ENCODE measurements at places on chromosomes 12 and 14.

DNA sequence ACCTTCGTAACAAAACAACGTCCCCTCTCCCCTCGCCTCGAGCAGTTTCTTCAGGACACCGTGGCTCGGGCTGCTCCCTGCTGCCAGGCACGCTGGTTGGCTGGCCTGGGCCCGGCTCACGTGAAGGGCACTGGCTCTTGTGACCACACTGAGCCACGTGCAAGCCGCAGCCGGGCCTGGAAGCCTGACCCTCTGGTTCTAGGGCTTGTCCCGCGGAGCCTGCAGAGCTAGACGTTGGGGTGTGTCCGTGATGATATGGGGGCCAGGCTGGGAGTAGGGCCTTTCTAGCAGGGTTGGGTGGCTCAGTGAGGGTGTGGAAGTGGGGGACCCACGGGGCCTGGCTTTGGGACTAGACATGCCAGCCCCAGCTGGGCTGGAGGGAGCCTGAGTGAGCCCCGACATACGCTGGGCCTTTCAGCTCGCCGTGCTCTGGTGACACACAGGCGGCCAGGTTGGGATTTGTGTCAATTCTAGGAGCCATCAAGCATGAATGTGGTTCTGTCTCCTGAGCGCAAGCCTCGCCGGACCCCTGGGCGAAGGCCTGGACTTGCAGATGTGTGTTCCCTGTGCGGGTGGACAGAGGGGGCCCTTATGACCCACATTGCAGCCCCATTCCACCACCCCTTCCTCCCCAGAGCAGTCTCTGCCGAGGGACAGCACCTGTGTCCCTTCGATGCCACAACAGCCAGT, 13.6 kb upstream of the AMN start:
- DNase-seq, result no peak

DNA sequence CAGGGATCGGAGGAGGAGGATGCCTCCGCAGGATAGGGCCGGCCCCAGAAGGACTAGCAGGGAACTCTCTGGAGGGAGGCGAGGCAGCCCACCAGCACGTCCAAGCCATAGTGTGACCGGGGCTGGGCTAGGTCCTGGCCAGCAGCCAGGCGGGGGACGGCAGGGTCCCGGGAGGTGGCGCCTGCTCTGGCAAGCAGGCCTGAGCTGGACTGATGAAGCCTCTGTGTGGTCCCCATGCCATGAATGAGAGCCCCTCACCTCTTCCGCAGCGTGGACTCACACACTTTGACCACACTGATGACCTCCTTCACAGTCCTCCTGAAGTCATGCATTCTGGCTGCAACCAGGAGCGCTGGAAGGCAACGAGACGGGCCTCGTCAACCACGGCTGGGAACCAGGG, 19.8 kb upstream of the BTBD6 start:
- DNase-seq, result no peak

GRCh38 chr12:93847517-93848474, 170.6 kb downstream of the CRADD start:
- DNase-seq, result no peak

DNA sequence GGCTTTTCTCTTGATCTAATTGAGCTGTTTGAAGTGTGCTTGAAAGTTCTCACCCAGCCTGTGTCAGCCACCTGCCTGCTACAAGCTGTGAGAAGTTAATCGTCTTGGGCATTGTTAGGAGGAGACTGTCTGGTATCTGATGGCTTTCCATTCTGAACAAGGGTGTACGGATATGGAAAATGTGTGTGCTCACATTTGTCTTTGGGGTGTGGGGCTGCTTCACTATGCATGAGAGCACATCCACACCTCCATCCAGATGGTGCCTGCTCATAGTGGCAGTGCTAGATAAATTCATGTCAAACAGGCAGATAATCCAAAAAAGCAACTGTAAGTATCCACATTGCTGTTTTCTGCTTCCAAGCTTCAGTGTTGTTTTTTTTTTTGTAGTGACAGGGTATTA, 462.2 kb downstream of the DIO2 start:
- DNase-seq, result no peak

GRCh38 chr14:103317251-103317650, 16.8 kb upstream of the EIF5 start:
- DNase-seq, result no peak

Measured in HFFc6 (cell line).